ENCODE measurements at places on chromosomes 6 and 20.

DNA sequence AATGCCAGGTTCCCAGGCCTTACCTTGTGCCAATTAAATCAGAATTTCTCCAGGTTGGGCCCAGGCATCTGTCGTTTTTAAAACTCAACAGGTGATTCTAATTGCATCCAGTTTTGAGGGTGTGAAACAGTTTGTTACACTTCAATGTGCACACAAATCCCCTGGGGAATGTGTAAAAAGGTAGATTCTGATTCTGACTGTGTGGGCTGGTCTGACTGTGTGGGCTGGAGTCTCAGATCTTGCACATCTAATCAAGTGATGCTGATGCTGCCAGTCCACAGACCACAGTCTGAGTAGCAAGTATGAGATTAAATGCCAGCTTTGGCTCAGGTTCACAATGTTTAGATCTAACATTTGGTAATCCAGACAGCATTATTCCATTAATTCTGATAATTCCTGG is 12.5 kb upstream of the ETV7 start:
- no peak for DNase-seq

GRCh38 chr6:141199074-141199473 is 933.7 kb upstream of the GJE1 start:
- DNase-seq: no peak

GRCh38 chr6:55388211-55388610 is 60.9 kb downstream of the GFRAL start:
- no peak for DNase-seq

- no peak for DNase-seq
Observed at GRCh38 chr20:35788796-35789195, 17.0 kb downstream of the PHF20 start.

DNA sequence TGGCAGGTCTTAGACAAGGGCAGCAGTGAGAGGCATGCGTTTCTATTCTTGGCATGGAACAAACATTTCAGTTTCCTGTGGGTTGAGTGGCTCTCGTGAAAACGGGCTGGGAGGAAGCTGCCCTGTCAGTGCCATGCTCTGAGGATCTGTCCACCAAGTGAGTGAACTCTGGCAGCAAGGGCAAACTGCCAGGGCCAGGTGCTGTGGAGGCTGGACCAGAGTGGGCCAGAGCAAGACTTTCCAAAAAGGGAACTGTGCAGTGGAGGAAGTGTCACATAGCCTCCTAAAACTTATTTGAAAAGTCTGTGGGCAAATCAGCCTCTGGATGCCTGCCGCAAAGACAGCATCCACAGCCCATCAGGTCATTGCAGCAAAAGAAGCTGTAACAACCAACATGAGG is 44.2 kb upstream of the TAB2 start:
- DNase-seq: no peak

GRCh38 chr6:158476389-158476788 is 83.5 kb upstream of the TMEM181 start:
- no peak for DNase-seq

DNA sequence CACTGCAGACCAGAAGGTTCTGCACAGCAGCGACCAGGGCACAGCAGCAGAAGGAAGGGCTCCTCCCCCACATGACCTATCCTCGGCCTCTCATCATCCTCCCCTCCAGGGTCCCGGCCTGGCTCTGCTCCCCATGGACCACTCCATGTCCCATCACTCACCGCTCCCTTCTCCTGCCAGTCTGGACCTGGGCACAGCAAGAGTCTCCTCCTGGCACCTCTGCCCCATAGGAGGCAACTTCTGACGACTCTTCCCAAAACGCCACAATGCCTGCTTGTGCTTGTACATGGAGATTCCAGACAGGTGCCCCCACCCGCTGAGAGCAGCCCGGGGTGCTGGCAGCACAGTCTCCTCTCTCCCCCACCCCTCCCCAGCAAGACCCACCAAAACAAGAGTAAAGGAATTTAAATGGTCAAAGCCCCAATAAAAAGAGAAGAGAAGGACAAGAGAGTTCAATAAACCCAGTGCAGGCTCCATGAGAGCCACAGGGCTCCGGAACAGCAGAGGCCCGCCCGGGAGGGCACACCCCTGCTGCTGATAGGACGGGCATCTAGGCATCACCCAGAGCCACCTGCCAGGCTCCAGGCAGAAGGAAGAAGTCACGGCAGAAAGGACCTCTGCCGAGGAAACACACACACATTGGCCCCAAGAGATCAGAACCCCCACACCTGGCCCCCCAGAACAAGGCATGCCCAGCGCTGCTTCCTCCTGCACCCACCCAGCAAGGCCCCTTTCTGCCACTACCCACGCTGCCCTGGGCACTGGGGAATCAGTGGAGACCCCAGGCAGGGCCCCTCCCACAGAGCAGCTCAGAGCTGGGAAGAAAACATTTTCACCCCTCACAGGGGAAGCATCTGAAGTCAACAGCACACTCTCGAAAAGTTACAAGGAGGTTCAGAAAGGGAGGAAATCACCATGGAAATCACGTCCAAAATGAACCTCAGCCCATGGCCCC is 15.2 kb downstream of the TAF4 start:
- DNase-seq: no peak

- DNase-seq: no peak
Observed at GRCh38 chr6:63785006-63785405, 149.4 kb downstream of the PHF3 start.

DNA sequence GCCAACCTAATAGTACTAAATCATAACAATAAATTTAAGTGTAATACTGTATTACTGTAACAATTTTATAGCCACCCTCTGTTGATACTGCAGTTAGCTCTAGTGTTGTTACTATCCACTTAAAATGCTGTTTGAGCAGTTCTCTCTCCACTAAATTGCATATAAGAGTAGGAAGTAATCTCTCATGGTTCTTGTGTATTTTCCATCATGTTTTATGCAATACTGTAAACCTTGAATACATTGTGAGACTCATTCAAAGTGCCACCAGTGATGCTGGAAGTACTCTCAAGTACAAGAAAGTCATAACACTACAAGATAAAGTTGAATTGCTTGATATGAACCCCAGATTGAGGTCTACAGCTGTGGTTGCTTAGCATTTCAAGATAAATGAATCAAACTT is 65.5 kb downstream of the WASF1 start:
- no peak for DNase-seq

GRCh38 chr6:52155791-52156576 is 30.2 kb upstream of the IL17A start:
- no peak for DNase-seq

- DNase-seq: no peak
Observed at GRCh38 chr6:78390066-78390465, 477.3 kb upstream of the IRAK1BP1 start.

- peak; percentile 31 for DNase-seq
Observed at GRCh38 chr20:36957875-36958667, 6.6 kb upstream of the SAMHD1 start.

DNA sequence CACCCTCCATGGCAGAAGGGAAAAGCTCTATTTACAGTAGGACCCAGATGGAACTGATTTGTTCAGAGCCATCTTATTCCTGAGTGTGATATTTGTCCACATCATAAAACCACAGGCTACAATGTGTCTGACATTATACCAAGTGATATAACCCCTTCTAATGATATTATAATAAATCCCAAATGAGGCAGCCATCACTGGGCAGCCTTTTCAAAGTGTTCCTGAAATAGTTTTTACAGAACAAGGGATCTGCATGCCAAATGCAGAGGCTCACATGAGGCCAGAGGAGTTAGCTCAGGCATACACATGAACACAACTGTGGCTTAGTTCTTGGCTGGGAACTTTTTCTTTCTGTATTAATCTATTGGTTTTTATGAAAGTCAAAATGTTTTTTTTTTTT is 207.7 kb downstream of the MAFB start:
- no peak for DNase-seq

DNA sequence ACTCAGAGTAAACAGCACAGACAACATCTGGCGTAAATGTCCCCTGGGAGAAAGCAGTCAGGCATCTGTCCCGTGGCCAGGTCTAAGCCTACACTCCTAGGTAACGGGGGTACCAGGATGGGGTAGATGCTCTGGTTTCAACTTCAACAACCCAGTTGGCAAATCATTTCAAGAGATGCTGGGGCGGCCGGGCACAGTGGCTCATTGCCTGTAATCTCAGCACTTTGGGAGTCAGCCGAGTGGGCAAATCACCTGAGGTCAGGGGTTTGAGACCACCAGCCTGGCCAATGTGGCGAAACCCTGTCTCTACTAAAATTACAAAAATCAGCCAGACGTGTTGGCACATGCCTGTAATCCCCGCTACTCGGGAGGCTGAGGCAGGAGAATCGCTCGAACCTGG is 12.3 kb downstream of the PREX1 start:
- DNase-seq: no peak

DNA sequence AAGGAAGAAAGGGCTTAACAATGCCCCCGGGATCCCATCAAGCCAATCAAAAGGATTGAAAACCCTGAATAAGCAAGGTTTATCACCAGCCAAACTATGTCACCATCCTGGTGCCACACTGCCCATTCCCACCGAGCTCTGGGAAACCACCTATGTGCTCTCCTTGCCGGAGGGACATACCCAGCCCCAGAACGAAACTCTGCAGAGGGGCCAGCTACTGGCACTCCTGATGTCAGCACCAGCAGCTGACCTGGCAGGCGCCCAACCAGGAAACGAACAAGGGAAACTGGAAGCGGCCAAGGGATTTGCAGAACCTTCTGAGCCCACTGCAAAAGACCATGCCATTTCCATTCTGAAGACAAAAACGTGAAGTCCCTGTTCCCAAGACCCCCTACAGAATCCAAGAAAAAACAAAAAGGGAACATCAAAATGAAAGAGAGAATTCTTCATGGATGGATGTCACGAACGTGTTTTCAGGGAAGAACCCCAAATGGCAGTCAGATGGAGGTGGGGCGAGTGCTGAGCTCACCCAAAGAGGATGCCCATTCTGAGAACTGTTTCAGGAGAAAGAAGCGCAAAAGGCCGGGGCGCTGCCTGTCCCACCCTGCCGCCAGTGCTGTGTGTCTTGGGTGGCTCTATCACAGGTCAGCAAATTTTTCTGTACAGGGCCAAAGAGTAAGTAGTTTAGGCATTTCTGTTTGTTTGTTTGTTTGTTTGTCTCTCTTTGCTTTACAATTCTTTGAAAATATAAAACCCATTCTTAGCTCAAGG is 305.2 kb downstream of the ESR1 start:
- DNase-seq: peak; percentile 54

- peak; percentile 72 for DNase-seq
Observed at GRCh38 chr20:34907616-34908469, 31.4 kb downstream of the ACSS2 start.

GRCh38 chr6:147207351-147207750 is 3.1 kb downstream of the STXBP5 start:
- DNase-seq: no peak

- DNase-seq: no peak
Observed at GRCh38 chr6:6220718-6221117, 99.7 kb downstream of the F13A1 start.

DNA sequence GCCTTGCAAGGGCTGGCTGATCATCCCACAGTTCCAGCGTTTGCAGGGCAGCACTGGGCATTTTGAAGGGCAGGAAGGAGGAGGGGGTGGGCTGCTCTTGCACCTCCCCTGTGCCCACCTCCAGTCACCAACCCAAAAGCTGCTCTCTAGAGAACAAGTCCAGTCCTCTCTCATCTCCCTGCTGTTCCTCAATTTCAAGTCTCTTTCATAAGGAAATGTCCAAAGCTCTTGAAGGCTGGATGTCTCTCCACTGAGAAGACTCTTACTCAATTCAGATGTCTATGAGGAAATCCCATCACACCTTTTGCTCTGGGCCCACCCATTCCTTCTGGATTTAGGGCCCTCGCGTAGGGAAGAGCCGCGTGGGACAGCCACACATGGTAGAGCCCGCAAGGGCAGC is 31.7 kb downstream of the WRNIP1 start:
- no peak for DNase-seq

DNA sequence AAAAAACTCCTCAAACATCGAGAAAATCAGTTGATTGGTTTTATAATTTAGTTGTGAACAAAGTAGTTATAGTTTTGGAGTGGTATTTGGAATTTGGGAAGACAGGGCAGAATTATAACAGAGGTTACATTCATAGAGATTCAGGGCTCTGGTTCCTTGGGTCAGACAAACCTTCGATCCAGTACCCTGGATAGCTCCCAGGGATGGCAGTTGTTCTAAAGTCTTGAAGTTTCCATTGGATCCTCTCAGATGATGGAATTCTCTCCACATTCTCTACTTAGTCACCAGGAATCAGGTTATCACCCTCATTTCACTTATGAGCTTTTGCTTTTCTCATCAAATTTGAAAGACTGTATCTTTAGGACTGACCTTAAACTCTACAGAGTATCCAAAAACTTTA is 285.1 kb downstream of the CENPW start:
- DNase-seq: no peak

GRCh38 chr6:69816026-69816425 is 19.2 kb upstream of the LMBRD1 start:
- DNase-seq: no peak

- DNase-seq: no peak
Observed at GRCh38 chr6:127641905-127642304, 64.9 kb downstream of the C6orf58 start.

- no peak for DNase-seq
Observed at GRCh38 chr6:105352037-105352617, 50.8 kb downstream of the PREP start.

- DNase-seq: peak; percentile 80
Observed at GRCh38 chr20:45293041-45294002, 13.3 kb upstream of the RBPJL start.

DNA sequence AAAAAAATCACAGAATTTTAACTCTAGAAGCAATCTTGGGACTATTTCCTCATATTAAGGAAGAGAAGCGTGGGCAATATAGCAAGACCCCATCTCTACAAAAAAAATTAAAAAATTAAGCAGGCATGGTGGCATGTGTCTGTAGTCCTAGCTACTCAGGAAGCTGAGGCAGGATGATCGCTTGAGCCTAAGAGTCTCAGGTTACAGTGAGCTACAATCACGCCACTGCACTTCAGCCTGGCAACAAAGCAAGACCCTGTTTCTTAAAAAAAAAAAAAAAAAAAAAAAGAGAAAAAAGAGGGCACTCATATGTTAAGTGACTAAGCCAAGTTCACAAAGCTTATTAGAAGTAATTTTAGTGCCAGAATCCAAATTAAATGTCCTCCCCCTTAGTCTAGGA is 100.8 kb downstream of the SESN1 start:
- no peak for DNase-seq

DNA sequence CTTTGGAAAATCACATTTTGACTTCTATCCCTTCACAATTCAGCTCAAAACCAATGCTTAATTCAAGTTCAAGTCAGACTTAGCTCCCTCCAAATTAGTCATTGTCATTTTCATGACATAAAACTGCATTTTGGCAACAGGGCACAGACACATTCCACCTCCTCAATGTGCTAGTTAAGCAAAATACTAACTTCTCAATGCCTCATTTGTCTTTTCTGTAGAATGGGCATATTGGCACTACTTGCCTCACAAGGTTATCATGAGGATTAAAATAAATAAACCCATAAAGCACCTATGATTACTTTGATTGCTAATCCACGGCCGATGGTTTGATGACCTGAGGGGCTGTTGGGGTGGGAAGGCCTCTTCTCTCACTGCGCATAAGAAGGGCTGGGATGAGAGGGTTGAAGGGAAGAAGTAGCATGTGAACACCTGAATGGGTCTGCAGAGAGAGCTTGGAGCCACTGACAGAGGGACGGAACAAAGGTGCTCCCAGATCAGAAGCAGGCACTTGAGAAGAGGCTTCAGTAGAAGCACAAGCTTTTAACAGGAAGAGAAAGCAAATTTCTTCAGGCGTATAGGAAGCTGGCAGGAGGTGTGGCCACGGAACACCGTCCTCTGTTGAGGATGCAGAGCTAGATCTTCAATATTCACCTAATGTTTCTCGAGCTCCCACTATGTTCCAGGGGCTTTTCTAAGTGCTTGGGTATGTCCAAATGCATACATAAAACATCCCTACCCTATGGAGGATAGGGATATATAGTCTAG is 11.7 kb upstream of the TBC1D7 start:
- no peak for DNase-seq

GRCh38 chr20:43800186-43800585 is 73.4 kb upstream of the GTSF1L start:
- no peak for DNase-seq
